Amniotic stem cell (primary cell): ENCODE measurements at places on chromosomes 1 and 21.

- DNase-seq, result no peak
Observed at GRCh38 chr21:23729331-23729730, 1878.0 kb downstream of the MRPL39 start.

DNA sequence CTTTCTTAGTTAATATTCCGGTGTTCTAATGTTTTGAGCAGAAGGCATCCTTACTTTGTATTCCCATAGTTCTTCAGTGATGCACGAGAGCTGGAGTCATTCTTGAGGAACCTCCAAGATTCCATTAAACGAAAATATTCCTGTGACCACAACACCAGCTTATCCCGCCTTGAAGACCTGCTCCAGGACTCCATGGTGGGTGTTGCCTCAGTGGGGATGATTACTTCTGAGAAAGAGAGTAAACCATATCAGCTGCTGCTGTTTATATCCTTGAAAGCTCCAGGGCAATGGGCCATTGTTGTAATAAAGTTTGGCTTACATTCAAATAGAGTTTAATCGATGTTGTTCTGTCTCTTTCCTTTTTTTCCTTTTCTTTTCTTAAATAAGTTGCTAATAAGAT lies 93.1 kb downstream of the MACF1 start:
- DNase-seq, result no peak

GRCh38 chr1:223714849-223715603 lies 2.7 kb downstream of the CAPN2 start:
- peak; percentile 81 for DNase-seq

DNA sequence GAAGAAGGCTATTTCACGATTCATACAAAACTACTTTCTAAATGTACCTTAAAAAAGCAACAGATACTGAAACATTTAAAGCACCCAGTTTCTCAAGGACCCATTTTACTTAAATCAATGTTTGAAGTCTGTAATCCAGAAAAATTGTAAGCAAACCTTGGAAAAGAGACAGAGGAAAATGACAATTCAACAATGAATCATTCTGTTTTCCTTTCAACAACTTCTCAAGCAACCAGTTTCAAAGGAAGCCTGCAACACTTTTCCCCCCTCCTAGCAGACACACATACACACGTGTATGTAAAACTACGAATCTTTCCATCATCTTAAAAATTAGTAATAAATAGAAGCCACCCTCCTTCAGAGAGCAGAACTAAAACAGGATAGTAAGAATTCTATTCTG lies 1.2 kb downstream of the RERE start:
- no peak for DNase-seq

DNA sequence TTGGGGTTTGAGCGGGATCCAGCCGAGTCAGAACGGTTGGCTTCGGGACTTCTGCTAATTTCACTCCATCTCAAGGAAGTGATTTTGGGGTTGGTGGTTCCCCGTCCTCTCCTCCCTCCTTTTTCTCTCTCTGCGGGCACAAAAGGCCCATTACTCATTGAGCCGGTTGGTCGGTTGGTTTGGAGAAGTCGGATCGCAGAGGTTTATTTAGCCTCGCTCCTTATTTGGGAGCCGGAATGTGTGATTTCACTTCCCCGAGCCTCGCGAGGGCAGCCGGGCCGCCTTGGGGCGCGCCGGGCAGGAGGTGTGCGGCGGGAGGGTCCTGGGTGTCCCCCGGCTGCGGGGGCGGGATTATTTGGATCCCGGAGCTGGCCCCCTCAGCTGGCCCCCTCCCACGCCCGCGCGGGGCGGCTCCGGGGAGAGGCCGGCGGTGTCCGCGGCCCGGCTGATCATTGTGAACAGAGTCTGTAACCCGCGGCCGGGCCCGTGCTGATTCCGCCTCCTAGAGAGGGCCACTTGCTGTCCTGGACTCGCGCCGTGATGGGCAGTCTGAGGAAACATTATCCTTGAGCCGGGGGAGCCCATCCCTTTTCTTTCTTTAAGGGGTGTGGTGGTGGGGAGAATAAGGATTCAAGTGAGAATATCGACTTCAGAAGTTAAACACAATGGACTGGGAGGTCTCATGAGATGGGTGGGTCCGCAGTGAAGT lies 1.2 kb downstream of the MAPKAPK2 start:
- peak; percentile 48 for DNase-seq

DNA sequence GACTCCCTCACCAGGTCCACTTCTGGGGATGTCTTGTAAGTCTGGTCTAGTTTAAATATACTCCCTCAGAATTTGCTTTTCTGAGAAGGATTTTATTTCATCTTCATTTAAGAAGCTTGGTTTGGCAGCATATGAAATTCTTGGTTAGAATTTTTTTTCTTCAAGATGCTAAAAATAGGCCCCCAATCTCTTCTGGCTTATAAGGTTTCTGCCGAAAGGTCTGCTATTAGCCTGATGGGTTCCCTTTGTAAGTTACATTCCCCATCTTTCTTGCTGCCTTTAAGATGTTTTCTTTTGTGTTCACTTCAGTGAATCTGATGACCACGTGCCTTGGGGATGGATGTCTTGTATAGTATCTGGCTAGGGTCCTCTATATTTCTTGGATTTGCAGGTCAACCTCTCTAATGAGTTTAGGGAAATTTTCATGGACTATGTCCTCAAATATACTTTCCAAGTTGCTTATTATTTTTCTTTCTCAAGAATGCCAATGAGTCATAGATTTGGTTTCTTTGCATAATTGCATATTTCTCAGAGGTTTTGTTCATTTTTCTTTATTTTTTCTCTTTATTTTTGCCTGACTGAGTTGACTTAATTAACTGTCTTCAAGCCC lies 19.4 kb downstream of the TCP10L start:
- DNase-seq, result no peak

GRCh38 chr1:41330588-41331545 lies 30.4 kb upstream of the FOXO6 start:
- DNase-seq, result no peak

DNA sequence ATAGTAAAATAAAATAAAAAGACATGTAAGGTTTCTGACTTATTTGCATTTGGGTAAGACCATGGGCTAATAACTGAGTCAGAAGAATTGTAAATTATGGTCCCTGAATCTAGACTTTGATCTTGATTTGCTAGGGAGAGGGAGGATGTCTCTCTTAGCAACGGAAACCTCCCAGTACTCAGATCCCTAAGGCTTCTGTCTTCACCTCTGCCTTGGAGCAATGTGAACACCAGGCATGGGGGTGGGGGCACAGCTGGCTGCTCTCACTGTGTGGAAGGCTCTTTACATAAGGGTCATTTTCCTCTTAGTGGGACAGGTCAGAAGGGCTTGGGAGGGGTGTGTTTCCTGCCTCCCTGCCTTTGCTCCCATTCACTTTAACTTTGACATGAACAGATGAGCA lies 17.0 kb upstream of the TMEM54 start:
- no peak for DNase-seq

DNA sequence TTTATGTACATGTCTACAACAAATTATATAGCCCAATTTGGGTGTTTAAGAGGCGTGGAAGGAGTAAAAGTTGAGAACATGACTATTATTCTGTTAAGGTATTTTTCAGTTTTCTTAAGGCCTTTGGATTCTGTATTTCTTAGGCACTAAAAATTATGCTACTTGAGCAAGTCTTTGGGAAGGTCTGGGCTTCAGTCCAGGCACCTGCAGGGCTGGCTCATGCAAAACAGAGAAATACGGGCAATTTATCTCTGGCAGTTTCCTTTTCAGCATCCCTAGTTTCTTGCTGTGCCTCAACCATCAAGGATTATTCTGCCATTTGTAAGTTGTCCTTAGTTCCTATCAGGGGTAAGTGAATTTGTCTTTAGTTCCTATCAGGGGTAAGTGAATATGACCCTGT lies 358.8 kb upstream of the B3GALT2 start:
- no peak for DNase-seq

DNA sequence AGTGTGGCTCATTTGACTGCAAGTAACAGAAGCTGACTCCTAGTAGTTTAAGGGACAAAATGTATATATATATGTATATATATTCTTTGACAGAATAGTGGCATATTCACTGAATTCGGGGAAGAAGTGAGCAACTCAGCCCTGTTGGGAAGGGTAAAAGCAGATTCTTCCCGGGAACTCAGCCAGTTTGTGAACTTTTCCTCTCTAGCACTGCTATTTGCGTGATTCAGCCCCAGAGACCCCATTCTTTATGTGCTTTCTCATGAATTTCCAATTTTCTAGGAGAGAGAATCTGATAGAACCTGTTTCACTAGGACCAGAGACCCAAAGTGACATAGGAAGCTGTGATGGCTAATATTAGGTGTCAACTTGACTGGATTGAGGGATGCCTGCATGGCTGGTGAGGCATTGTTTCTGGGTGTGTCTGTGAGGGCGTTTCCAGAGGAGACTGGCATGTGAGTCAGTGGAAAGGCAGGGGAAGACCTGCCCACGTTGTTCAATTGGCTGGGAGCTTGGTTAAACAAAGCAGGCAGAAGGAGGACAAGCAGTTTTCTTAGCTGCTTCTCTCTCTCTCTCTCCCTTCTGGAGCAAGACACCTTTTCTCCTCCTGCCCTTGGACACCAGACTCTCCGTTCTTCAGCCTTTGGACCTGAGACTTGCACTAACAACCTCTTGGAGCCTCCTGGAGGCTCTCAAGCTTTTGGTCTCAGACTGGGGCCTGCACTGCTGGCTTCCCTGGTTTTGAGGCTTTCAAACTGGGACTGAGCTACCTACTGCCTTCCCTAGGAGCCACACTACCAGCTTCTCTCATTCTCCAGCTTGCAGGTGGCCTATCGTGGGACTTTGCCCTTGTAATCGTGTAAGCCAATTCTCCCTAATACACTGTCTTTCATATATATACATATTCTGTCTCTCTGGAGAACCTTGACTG lies 93.4 kb upstream of the KCNK1 start:
- no peak for DNase-seq

DNA sequence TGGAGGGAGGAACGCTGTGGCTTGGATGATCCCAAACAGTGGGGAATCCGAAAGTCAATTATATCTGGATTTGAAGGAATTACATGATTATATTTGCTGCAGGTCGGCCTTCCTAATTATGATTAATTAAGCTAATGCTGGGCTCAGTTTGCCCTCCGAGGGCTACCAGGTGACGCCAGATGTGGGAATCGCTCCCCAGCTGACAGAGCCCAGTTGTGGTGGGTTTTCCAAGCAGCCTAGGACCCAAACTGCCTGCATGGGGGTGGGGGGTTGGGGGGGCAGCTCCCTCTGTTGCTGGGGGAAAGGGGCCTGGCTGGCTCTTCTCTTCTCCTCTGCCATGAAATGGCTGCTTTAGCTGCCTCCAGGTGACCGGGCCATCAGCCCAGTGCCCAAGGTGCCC lies 147.6 kb upstream of the C1orf174 start:
- DNase-seq, result no peak

DNA sequence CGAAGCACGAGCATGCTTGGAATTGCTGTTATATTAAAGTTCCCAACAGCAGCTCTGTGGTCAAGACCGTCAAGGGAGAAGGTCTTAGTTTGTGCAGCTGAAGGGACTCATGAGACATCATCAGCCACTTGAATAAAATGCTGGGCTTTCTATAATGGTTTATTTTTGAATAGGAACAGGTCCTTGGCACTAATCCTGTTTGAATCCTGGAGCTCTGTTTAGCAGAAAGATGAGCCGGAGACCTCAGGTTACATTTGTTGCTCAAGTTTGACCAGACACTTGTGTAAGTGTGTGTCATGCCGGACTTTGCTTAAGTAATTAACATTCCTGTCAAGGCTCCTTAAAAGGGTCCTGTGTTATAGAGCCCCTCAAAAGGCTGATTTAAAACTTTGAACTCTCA lies 186.5 kb downstream of the ROR1 start:
- no peak for DNase-seq

DNA sequence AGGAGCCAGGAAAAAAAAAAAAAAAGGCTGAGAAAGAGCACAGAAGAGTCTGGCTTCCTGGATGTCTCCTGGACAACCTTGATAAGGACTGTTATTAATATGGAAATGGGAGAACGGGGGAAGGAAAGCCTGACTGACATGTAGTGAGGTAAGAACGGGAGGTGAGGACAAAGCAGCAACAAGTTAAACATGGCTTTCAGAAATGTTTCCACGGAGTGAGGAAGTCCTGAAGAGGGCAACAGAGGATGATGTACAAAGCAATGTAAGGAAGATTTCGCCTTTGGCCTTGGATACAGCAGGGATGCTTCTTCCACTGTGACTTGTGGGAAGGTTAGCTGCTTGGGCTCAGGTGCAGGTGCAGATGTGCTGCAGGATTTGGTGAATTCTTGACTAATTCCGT lies 11.9 kb upstream of the NIBAN1 start:
- DNase-seq, result no peak

GRCh38 chr1:63935553-63935952 lies 161.7 kb downstream of the ROR1 start:
- DNase-seq, result no peak

- DNase-seq, result no peak
Observed at GRCh38 chr1:205286335-205286950, 35.1 kb downstream of the NUAK2 start.

GRCh38 chr21:39822042-39822441 lies 45.2 kb upstream of the PCP4 start:
- no peak for DNase-seq

- no peak for DNase-seq
Observed at GRCh38 chr1:213596729-213597128, 391.0 kb upstream of the PROX1 start.

- DNase-seq, result no peak
Observed at GRCh38 chr1:109492779-109493178, 1.1 kb upstream of the CYB561D1 start.

DNA sequence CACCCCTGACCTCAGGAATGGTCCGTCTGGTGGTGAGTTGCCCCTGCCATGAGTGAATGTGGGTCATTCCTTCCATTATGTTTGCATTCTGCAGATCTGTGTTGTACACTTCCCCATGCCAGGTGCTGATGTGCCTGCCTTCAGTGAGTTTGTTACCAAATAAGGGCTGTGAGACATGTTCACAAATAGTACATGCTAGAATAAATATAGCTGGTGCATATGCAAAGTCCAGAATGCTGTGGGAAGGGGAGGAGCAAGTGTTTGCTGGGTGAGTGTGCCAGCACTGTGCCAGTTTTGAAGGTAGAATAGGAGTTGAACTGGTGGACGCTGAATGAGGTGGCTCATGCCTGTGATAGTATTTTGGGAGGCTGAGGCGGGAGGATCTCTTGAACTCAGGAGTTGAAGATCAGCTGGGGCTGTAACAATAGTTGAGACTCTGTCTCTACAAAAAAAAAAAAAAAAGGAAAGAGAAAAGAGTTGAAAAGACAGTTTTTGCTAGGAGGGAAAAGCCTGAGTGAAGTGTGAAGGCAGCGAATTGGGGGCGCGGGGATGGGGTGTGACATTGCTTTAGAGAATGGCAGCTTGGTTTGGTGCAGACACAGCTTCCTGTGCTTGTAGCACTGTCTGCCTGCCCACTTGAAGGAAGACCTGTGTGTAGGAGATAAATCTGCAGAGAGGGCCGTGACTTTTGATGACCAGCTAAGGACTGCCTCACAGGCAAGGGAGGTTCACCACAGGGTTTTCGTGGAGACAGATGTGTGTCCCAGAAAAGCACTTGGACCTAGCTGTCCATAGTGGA lies 61.1 kb downstream of the LGR6 start:
- no peak for DNase-seq

GRCh38 chr1:24051206-24051945 lies 60.6 kb downstream of the MYOM3 start:
- DNase-seq, result no peak

GRCh38 chr1:96955307-96956012 lies 233.9 kb downstream of the PTBP2 start:
- DNase-seq, result no peak

- DNase-seq, result no peak
Observed at GRCh38 chr21:14584357-14585095, 38.4 kb upstream of the SAMSN1 start.

GRCh38 chr1:160376525-160377131 lies 9.8 kb downstream of the NHLH1 start:
- DNase-seq, result peak; percentile 19
